ENCODE measurements at places on chromosomes 1 and 21. TPM values are rescaled to one million over a fixed set of nuclear protein-coding genes. Genes with fewer than 3 reads are reported as not detected.
A peak's percentile ranks its signal among the peaks of the same experiment; 100 is the strongest.

Gene SLFNL1
- 3.7 TPM for polyA plus RNA-seq

DNA sequence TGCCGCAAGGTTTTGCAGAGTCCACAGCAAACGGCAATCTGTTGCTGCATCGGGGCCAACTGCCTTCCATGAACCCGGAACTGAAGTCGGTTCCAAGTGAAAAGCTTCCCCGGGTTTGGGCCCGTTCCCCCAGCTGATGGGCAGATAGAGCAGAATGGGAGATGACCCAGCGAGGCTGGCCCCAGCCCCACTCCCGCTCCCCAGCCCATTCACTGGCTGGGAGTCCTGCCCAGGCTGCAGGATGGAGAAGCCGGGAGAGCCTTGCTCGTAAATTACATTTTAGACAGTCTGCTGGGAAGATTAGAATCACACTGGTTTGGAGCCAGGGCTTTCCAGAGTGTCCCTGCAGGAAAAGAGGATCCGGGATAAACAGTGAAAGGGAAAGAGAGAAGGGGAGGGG lies 31.6 kb upstream of the PAX7 start:
- peak; percentile 63 for DNase-seq

Gene OR2G3
- not detected for polyA plus RNA-seq

Gene GSTM5
- polyA plus RNA-seq = 2.9 TPM

GRCh38 chr1:152153996-152154395 lies 5.0 kb downstream of the RPTN start:
- DNase-seq = no peak

Gene SIK1
- 15.4 TPM for polyA plus RNA-seq

Gene DDAH1
- 13.6 TPM for polyA plus RNA-seq

GRCh38 chr1:43255438-43256210 lies 14.2 kb upstream of the TMEM125 start:
- no peak for DNase-seq

GRCh38 chr21:45049714-45050344 lies 24.6 kb upstream of the ADARB1 start:
- no peak for DNase-seq

DNA sequence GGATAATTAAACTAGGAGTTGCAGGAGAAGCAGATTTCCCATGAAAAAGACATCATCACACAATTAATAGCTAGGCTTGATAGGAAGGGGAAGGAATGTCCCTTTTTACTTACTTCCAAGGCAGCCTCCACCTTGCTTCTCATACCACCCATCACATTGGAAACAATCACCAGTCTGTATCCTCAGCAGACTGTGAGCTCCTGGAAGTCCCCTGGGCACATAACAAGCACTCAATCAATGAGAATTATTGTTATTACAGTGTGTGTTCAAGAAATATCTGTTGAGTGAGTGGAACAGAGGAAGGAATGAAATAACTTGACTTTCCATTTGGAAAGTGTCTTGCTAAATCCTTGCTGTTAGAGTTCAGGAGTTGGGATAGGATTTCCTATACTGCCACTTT lies 36.2 kb downstream of the HIVEP3 start:
- DNase-seq = no peak

GRCh38 chr1:100921110-100921706 lies 25.3 kb downstream of the SLC30A7 start:
- no peak for DNase-seq

DNA sequence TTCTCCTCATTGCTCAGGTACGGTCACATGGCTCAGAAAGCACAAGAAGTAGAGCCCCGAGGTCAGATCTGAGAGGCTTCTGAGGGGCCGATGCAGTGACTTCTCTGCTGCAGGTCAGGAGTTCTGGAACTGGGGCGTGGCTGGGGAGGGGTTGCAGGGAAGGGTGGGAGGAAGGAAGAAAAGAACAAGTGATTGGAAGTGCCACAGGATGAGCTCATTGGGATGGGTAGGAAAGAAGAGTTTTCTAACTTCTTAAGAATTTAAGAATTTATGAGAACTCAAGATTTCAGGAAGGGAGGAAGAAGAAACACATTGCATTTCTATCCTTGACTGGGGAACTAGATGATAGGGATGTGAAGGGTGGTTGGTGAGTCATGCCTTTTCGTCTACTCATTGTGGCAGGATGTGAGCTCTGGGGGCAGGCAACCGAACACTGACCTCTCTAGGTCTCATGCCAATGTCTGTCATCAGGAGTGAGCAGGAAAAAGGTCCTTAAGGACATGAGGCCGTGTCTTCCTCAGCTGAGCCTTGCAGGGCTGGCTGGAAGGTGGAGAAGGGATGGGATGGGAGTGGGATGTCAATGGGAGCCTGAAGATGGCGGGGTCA lies 497 bp downstream of the FCRLB start:
- no peak for DNase-seq

GRCh38 chr21:33088384-33088783 lies 18.4 kb downstream of the OLIG1 start:
- DNase-seq = peak; percentile 25

DNA sequence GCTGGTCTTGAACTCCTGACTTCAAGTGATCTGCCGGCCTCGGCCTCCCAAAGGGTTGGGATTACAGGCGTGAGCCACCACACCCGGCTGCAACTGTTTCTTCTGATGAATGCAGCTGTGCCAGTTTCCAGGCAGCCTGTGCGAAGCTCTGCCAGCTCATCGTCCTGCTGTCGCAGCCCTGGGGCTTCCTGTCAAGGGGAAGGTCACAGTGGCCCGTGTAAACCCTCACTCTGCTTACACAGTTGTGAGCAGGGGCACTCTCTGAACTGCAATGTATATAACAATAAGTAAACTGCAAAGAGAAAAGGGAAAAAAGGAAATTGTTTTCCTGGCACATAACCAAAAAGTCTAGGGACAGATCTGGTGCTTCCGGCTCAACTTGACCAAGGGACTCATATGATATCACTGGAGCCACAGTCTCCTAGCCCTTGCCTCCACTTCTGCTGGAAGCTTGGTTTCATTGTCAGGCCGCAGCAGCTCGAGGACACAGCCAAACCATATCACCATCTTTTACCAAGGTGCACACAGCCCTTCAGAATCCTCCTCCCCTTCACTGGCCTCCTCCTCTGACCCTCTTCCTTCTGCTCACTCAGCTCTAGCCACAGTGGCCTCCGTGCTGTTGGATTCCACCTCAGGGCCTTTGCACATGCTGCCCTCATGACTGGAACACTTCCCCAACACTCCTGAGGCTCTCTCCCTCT lies 22.8 kb upstream of the LBR start:
- peak; percentile 63 for DNase-seq

GRCh38 chr1:181398544-181398943 lies 84.8 kb upstream of the CACNA1E start:
- DNase-seq = no peak

GRCh38 chr1:180451504-180451903 lies 50.9 kb downstream of the ACBD6 start:
- DNase-seq = no peak

GRCh38 chr1:172089768-172090510 lies 248.6 kb downstream of the DNM3 start:
- peak; percentile 63 for DNase-seq

DNA sequence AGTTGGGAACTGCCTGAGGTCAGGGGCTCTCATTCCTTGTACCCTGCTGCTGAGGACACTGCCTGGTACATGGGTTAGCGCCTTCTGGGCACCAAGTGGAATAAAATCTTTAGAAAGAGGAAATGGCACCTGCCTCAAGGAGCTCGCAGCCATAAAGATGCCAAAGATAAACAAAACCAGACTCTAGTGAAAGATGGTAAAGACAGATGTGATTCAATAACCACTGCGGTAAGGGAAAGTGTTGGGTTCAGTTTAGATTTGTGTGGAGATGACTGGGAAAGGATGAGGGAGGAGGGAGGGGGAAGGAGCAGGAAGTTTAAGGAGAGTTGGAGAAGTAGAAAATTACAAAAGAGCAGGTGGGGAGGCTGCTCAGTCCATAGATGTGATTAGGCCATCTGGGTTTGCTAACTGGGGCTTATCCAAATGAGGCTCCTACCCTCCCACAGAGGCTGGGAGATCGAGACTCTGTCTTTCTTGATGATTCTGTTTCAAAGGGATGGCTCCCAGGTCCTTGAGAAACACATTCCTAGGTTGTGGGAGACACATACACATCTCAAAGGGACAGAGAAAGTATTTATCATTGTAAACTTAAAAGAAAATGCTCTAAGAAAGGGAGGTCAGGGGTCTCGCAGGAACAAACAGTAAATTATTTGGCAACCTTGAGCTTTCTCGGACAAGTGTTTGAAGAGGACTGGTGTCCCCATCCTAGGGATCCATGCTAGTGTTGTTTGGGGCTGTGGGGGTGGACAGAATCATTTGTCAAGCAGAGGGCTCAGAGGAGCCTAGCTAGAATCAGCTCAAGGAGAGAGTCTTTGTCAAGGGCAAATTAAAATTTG lies 65.7 kb upstream of the MORC3 start:
- no peak for DNase-seq

DNA sequence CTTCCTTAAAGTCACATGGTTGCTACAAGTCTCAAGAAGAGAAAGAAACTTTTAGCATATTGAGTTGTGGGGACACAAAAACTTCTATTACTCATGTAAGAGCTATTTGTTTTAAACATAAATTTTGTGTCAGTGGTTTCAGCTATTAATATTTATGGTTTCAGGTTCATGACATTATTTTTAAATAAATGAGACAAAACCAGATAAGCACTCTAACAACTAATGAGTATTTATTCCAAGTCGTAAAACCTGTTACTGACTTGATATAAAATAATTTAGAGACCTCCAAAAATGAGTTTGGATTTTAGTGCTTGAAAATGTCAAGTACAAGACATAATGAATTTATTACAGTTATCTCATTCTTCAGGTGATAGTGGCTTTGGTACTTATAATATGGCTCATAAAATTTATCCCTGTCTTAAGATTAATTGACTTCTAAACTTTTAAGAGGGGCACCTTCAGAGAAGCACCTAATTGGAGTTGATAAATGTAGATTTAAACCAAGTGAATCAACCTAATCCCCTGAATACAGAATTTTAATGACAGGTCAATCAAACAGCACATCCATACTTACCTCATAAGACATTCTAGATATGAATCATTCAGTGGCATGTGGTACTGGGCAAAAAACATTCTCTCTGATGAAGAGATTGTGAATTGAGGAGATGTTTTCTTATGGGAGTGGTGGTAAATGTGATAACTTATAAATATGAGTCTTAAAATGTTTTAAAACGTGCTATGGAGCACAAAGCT lies 167.7 kb upstream of the PTGFR start:
- DNase-seq = no peak

Gene MPZ
- 3.7 TPM for polyA plus RNA-seq

Gene HFM1
- polyA plus RNA-seq = 0.55 TPM

DNA sequence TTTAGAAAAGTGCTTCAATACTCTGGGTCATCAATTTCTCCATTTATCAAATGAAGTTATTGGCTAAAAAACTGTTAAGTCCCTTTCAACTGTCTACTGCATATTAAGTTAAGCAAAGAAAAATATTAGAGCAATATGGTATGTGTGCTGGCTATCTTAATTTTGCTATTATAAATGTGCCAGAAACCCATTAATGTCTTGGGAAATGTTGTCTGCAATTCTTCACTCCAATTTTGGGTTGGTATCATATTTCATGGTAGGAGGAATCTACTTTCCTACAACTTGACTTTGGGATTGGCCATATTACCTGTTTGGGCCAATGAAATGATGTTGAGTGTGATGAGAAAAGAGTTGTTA lies 1063.9 kb downstream of the PLA2G4A start:
- no peak for DNase-seq

GRCh38 chr1:23483321-23484252 lies at the start of gene ASAP3:
ASAP3 (minus strand) TSS chr1:23484179; CDS start chr1:23484133, 46 bp downstream.
- DNase-seq = peak; percentile 64

DNA sequence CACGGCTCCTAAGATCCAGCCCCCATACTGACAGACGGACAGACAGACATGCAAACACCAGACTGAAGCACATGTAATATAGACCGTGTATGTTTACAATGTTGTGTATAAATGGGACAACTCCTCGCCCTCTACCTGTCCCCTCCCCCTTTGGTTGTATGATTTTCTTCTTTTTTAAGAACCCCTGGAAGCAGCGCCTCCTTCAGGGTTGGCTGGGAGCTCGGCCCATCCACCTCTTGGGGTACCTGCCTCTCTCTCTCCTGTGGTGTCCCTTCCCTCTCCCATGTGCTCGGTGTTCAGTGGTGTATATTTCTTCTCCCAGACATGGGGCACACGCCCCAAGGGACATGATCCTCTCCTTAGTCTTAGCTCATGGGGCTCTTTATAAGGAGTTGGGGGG lies 23.2 kb downstream of the TMEM53 start:
- DNase-seq = no peak

DNA sequence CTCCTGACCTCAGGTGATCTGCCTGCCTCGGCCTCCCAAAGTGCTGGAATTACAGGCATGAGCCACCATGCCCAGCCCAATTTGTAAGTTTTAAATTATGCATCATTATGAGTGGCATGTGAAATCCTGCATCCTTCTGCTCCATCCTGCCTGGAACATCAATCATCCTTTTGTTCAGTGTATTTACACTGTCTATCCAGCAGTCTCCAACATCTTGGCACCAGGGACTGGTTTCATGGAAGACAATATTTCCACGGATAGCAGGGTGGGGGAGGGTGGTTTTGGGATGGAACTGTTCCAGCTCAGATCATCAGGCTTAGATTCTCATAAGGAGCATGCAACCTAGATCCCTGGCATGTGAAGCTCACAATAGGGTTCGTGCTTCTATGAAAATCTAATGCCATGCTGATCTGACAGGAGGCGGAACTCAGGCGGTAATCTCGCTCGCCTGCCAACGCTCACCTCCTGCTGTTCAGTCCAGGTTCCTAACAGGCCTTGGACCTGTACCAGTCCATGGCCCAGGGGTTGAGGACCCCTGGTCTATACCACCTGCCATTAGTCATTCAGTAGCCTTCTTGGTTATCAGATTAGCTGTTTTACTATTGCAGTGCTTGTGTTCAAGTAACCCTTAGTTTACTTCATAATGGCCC lies 22.2 kb upstream of the TCEA3 start:
- DNase-seq = no peak

DNA sequence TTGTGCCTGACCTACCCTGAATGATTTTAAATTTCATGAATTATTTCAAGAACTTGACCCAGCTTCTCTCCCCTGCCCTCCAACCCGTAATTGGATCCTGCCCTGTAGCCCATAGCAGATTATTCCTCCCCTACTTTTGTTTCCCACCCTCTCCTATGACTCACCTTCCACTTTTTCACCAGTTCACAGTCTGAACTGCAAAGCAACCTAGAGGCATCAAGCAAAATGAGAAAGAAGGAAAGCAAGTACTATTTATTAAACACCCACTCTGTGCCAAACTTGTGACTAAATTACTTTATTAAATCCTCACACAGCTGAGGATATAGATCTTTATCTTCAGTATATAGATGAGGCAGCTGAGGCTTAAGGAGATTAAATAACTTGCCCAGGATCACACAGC lies 20.7 kb upstream of the IKBKE start:
- DNase-seq = no peak

- DNase-seq = no peak
Measured at GRCh38 chr1:38964140-38964548, 22.5 kb upstream of the RHBDL2 start.

DNA sequence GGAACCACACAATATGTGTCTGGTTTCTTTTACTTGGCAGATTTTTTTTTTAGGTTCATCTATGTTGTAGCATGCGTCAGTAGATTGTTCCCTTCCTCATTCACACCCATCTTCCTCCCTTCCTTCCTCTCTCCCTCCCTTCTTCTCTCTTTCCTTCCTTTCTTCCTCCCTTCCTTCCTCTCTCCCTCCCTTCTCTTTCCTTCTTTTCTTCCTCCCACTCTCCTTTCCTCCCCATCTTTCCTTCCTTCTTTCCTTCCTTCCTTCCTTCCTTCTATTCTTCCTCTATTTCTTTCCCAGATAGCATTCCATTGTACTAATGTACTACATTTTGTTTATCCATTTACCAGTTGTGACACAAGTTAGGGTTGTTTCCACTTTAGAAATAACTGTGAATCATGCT lies 218.0 kb downstream of the RGS7 start:
- no peak for DNase-seq

All from lung (tissue), 17 donors.